ENCODE measurements at places on chromosomes 12 and 14. TPM values are rescaled to one million over a fixed set of nuclear protein-coding genes. Genes with fewer than 3 reads are reported as not detected.

FBXO21 gene
- 30.8 TPM for total RNA-seq

BBOF1 gene
- 6.8 TPM for total RNA-seq

RAPGEF3 gene
- 8.4 TPM for total RNA-seq

PPP1R1A gene
- total RNA-seq = 0.58 TPM

OTUB2 gene
- 3.3 TPM for total RNA-seq

SLC6A13 gene
- 2.6 TPM for total RNA-seq

HELB gene
- 4.5 TPM for total RNA-seq

PPFIA2 gene
- 1.3 TPM for total RNA-seq

Data from astrocyte (in vitro differentiated cells and primary cell).